ENCODE measurements at places on chromosomes 6 and 20. TPM values are rescaled to one million over a fixed set of nuclear protein-coding genes. Genes with fewer than 3 reads are reported as not detected.

The SOX18 gene
- total RNA-seq: not detected

The GJA1 gene
- 0.09 TPM for total RNA-seq

The ADA gene
- 37.8 TPM for total RNA-seq

The PSORS1C2 gene
- total RNA-seq: not detected

The PDYN gene
- total RNA-seq: not detected

The SLC2A10 gene
- total RNA-seq: not detected

The SRSF6 gene
- total RNA-seq: 132 TPM

The ANKRD60 gene
- total RNA-seq: not detected

The OXT gene
- 0.40 TPM for total RNA-seq

The CLDN20 gene
- total RNA-seq: not detected

The SCRT2 gene
- not detected for total RNA-seq

The RIPOR3 gene
- not detected for total RNA-seq

The OPRL1 gene
- 0.42 TPM for total RNA-seq

The STK4 gene
- 156 TPM for total RNA-seq

The KIF25 gene
- not detected for total RNA-seq

The TLDC2 gene
- not detected for total RNA-seq

The GSTA3 gene
- total RNA-seq: not detected

The SLC22A2 gene
- not detected for total RNA-seq

The CTCFL gene
- total RNA-seq: not detected

The ZNF341 gene
- 4.3 TPM for total RNA-seq

The KIAA1755 gene
- not detected for total RNA-seq

The CUL7 gene
- 18.0 TPM for total RNA-seq

The PHACTR3 gene
- total RNA-seq: not detected

The RNF217 gene
- 2.4 TPM for total RNA-seq

The BPIFA1 gene
- total RNA-seq: not detected

The NKX2-2 gene
- not detected for total RNA-seq

The FUT9 gene
- not detected for total RNA-seq

The CST1 gene
- total RNA-seq: not detected

The ANKEF1 gene
- total RNA-seq: 2.5 TPM

The CAPN11 gene
- 1.2 TPM for total RNA-seq
